Non-pigmented ciliary epithelial cell (primary cell): ENCODE measurements at places on chromosomes 5 and 9.

- no peak for DNase-seq
Measured at GRCh38 chr5:137752905-137753690, 1.1 kb downstream of the HNRNPA0 start.

- DNase-seq, result no peak
Measured at GRCh38 chr5:164998590-164998989, 1493.2 kb downstream of the MAT2B start.

DNA sequence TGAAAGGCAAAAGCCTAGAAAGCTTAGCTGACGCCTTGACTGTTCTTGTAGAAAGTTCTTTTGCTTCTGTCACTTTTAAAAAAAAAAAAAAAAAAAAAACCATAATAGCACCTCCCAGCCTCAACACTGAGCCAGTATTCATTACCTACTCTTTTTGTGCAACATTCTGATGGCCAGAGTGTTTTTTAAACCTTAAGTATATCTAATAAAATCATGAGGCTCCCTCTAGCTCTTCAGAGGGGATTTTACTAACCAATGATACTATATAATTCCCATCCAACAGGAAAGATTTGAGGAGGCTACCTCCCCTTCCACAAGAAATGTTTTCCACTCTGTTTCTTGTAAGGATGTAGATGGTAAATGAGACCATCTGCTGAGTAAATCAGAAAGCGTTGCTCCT is 3.9 kb downstream of the BNC2 start:
- DNase-seq, result no peak

- DNase-seq, result no peak
Measured at GRCh38 chr5:143920772-143921171, 108.8 kb downstream of the HMHB1 start.

DNA sequence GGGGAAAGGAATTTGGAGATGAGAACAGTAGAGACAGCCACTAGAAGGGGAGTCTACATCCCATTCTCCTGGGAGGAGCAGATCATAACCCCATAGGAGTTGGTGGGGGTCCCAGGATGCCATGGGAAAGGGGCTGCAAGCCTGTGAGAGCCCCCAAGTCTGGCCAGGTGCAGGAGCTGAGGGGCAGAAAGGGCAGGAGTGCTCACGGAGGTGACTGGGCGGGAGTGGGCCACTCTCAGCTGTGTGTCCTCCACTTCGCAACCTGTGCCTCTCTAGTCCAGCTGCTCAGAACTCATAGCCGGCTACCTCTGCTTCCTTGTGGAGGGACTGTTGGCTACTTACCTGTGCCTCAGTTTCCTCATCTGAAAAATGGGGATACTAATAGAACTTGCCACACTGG is 263.9 kb downstream of the FSTL4 start:
- no peak for DNase-seq

DNA sequence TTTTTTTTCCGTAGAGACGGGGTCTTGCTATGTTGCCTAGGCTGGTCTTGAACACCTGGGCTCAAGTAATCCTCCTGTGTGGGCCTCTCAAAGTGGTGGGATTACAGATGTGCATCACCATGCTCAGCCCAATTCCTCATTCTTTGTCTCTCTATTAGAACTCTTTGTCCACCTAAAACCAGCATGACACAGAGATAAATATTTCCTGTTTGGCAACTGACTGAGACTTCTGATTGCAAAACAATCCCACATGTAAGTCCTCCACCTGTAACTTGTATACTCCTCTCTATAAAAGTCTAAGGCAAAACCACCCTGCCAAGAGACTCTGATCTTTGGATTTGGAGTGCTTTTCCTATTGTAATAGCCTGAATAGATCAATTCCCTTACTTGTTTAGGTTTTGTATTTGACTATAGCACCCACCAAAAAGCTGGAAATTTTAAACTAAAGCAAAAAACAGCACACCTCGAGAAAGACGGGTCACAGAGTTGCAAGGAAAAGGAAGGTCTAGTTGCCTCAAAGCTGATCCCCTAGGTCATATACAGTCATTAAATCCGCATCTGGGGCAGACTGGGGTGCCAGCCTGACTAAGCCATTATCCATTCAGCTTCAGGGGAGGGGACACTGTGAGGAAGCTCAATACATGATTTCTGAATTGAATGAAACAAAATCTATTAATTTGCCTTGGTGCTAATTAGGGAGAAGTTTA is 13.5 kb upstream of the KIF27 start:
- DNase-seq, result no peak

DNA sequence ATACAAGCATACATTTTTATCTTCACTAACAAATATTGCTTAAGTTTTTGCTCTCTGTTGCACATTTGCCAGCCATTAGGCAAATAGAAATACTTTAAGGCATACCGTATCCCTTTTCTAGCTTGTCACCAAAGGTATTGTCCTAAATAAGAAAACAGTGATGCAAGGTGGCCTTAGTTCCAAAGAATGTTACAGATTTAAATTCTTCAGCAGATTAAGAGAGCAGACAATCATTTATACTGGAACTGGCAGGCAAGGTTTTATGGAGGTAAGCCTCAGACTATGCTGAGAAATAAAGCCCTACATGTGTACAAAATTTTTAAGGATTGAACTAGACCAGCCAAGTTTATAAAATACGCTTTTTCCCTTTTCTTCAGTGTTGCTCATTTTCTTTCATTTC is 247.8 kb downstream of the IZUMO3 start:
- no peak for DNase-seq

GRCh38 chr9:77508396-77508795 is 139.7 kb downstream of the GNA14 start:
- no peak for DNase-seq

DNA sequence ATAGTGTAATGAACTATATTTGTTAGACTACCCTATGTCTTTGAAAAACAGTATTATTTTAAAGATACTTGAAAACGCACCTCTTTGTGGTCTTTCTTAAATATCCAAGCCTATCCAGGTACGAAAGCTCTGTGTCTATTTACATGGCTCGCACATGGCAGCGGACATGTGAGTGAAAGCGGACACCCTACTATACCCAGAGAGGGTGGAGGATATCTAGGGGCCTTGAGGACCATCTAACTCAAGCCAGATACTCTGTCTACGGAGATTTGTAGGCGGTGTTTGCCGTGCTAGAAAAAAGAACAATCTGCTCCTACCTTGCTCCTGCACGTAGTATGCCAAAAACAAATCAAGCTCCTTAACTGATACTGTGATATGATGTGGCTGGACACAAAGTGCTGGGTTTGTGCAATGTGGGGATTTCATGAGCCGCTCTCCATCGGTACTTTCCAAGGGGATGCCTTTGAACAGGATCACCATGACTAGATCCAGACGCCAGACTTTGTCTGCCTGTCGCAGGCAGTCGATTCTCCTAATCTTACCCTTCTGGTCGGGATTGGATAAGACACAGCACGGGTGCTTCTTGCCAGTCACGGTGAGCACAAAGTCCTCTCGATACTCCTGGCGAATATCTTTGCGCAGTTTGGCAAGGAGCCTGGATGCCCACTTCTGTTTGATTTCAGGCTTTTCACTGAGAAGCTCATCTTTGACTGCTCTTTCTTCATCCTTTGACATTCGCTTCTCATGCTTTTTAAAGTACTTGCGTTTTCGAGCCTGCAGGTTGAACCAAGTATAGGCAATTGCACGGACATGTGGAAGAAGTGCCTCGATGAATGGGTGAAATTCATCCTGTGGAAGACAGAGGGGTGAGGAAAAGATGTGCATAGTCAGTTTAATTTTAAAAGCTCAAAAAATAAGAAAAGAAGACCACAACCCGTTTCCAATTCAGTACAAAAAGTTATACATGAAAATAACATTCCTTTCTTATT is 7.0 kb downstream of the NFIB start:
- no peak for DNase-seq

- no peak for DNase-seq
Measured at GRCh38 chr9:81375187-81376100, 313.9 kb downstream of the TLE1 start.

DNA sequence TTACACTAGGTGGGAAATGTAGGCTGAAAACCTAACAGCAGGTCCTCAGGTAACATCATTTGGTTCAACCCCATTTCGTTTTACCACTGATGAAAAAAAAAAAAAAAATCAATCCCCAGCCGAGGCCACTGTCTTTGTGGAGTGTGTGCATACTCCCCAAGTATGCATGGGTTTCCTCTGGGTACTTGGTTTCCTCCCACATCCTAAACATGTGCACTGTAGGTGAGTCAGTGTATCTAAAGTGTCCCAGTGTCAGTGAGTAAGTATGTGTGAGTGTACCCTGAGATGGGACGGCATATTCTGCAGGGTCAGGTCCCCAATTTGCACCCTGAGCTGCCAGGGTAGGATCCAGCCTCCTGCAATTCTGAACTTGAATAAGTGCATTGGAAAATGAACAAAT is 966.5 kb upstream of the DMAC1 start:
- no peak for DNase-seq

GRCh38 chr5:164475339-164475977 is 970.0 kb downstream of the MAT2B start:
- peak; percentile 10 for DNase-seq

DNA sequence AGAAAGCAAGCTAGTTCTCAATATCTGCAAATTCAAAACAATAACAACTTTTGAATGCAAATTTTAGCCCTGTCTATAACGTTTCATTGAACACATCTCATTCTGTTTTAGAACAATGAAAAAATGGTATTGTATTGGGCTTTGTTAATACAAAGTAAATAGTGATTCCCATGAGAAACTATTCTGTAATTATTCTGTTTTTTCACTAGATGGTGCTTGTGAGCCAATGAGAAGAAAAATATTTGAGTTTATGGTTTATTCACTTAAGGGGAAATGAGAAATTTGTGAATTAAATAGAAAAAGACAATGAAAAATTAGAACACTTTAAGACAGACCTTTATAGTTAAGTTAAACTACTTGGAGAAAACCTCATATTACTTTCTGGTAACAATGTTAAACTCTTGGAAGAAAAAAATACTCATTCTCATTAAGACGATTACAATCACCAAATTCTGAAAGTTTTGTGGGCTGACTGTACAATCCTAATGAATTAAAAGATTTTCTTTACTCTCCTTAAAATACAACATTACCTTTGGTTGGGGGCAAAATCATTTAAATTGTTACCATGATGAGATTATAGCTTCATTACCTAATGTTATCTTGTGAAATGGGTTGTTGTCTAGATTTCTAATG is 127.0 kb downstream of the NNT start:
- no peak for DNase-seq

GRCh38 chr9:108033976-108034964 is 544.7 kb upstream of the KLF4 start:
- peak; percentile 71 for DNase-seq

DNA sequence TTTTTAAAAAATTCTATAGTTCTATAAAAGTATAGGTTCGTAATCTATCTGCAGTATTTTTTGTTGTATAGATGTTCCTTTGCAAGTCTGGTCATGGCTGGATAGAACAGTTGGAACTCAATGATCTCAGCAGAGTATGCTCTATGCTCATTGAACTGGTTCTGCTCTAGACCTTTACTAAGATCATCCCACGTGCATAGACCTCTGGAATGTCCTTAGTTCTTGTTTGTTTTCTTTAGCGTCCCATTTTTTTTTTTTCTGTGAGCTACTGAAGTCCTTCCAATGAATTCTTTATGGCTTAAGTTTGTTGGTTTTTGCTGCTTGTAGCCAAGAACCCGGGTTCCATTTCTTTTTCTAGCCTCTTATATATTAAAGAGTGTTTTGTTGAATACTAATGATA is 3.5 kb downstream of the TMEM38B start:
- no peak for DNase-seq

DNA sequence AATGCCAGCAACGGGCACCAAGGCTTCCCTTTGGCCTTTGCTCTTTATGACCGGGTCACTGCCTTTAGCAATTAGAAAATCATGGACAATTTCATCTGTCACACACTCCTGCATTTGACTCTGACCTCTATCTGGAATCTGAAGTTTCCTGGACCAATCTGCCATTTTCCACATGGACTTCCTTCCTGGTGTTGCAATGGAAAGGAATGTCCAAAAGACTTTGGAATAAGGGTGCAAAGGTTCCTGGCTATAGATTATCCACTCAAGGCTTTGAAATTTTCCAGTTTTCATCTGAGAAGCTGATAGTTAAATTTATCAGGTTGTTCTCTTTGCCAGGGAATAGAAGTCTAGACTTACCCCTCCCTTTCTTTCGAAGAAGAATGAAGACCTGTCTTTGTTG is 523.1 kb upstream of the ZNF462 start:
- DNase-seq, result no peak

GRCh38 chr5:122156724-122157325 is 27.5 kb downstream of the ZNF474 start:
- no peak for DNase-seq

DNA sequence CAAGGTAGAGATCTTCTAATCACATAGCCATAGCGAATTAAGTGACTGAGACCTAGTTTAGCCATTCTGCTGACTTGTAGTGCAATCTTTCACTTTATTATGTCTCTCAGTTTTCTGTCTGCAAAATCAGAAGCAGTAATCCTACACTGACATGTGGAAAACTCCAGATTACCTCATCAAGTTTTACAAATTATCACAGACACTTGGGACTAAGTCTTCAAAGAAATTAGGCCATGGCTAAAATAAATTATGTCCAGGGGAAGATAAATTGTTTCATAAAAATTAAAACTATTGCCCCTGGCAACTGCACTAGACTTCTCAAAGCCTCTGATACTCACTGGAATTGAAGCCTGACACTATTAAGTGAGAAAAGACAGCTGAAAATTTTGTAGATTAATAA is 129.9 kb upstream of the RGMB start:
- no peak for DNase-seq

DNA sequence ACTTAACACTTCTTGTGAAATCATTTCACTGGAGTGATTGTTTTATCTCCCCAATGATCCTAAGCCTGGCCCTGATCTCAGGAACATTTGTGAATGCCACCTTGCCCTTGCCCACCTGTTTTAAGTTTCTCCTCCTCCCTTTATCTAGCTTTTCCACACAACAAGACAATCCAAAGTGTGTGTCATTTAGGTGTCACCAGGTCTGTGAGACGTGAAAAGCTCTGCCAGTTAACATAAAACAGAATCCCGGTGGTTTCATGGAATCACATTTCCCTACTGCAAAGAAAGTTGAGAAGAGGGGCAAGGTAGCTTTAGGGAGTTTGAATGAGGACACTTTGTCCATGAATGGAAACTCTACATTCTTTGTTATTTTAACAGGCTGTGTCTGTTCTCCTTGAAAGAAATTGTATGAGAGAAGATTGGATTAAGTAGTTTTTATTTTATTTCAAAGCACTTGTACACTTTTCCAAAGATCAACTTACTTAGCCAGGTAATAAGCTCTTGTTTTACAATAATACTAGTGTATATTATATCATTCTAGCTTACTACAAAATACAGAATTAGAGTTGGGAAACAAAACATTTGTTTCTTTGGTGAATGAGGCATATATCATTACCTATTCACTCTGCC is 239.0 kb downstream of the ISL1 start:
- no peak for DNase-seq
